Renal cortical epithelial cell (primary cell): ENCODE measurements at places on chromosomes 3 and 15. TPM values are rescaled to one million over a fixed set of nuclear protein-coding genes. Genes with fewer than 3 reads are reported as not detected.

The C3orf49 gene
- not detected in 2 replicates for total RNA-seq

The FSD2 gene
- 0.17 TPM in 1 of 2 replicates, not detected in the other for total RNA-seq

The TLR9 gene
- not detected in 2 replicates for total RNA-seq

The CCR5 gene
- not detected in 2 replicates for total RNA-seq

DNA sequence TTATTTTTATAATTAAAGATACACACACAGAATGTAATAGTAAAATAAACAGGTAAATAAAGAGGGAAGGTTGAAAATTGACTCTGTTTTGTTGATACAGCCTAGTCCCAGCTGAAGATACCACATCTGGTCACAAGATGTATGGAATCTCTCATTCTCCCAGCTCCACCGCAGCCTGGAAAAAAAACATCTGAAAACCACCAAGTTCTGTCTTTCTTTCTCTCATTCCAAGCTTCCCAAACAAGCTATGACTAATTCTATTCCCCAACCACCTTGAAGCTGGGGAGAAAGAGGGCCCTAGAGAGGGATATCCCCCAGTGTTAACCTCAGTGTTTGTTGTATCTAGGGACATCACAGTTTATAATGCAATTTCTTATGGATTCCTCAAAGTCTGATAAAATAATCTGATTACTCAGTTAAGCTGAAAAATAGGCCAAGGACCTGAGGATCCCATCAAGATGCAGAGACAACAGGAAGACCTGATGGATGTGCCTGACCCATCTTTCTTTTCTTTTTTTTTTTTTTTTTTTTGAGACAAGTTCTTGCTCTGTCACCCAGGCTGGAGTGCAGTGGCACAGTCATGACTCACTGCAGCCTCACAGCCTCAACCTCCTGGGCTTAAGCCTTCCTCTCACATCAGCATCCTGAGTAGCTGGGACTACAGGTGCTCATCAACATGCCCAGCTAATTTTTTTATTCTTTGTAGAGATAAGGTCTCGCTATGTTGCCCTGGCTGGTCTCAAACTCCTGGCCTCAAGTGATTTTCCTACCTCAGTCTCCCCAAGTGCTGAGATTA lies 38.1 kb downstream of the SRGAP3 start:
- peak; percentile 25 for DNase-seq

- DNase-seq, result no peak
These were observed 575.6 kb downstream of the GRM7 start for GRCh38 chr3:7436542-7436941.

DNA sequence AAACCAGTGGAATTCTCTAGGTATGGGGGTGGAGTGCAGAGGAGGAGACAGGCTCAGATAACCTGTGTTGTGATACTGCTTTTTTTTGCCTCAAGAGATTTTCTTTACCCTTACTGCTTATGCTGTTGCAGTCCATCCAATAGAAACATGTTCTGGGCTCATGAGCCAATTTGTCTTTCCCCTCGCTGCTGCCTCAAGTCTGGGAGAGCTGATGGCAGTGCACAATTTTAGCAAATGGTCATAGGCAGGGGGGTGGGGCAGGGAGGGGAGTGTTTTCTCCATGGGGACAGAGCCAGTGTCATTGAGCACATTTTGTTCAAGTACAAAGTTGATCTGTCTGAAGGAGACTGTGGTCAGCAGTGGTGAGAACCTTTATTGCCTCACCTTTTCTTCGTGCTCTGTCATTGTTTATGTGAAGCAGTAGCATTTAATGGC lies 134.9 kb downstream of the MBNL1 start:
- peak; percentile 85 for DNase-seq

- no peak for DNase-seq
These were observed 9.6 kb upstream of the TIPARP start for GRCh38 chr3:156664831-156665178.
